ENCODE measurements at places on chromosomes 5 and 9. TPM values are rescaled to one million over a fixed set of nuclear protein-coding genes. Genes with fewer than 3 reads are reported as not detected.

- H3K27ac ChIP-seq, result no peak overlapping the region
- no peak for DNase-seq
- H3K4me1 ChIP-seq, result no peaks in the 10 kb centered on the region
Measured at GRCh38 chr5:130104895-130105688, 200.8 kb downstream of the CHSY3 start.

GRCh38 chr5:157312492-157312891 is 46.6 kb downstream of the CYFIP2 start:
- H3K4me1 ChIP-seq, result no peaks in the 10 kb centered on the region
- no peak overlapping the region for H3K27ac ChIP-seq
- DNase-seq, result peak; percentile 53
- H3K27me3 ChIP-seq, result no peaks in the 10 kb centered on the region

GRCh38 chr5:110347781-110348180 is 378.7 kb downstream of the TMEM232 start:
- peaks cover 19% of the 10 kb centered on the region for H3K4me1 ChIP-seq
- H3K27me3 ChIP-seq, result no peaks in the 10 kb centered on the region
- DNase-seq, result no peak
- H3K36me3 ChIP-seq, result no peaks in the 10 kb centered on the region
- no peak overlapping the region for H3K27ac ChIP-seq

- peaks cover 2% of the 10 kb centered on the region for H3K36me3 ChIP-seq
- no peaks in the 10 kb centered on the region for H3K4me1 ChIP-seq
- H3K4me3 ChIP-seq, result no peak overlapping the region
- no peaks in the 10 kb centered on the region for H3K27me3 ChIP-seq
Measured at GRCh38 chr9:100229561-100229960, 123.2 kb downstream of the TEX10 start.

GRCh38 chr9:96441798-96442445 is 8.0 kb upstream of the HABP4 start:
- H3K27me3 ChIP-seq, result no peaks in the 10 kb centered on the region
- H3K36me3 ChIP-seq, result no peaks in the 10 kb centered on the region
- no peak overlapping the region for H3K4me3 ChIP-seq
- no peak for DNase-seq
- H3K4me1 ChIP-seq, result no peaks in the 10 kb centered on the region

- no peak overlapping the region for H3K4me3 ChIP-seq
- no peaks in the 10 kb centered on the region for H3K27me3 ChIP-seq
- H3K4me1 ChIP-seq, result peaks cover 9% of the 10 kb centered on the region
Measured at GRCh38 chr5:74622122-74622521, 18.4 kb downstream of the ENC1 start.

GRCh38 chr9:115712981-115713380 is 440.6 kb upstream of the PAPPA start:
- DNase-seq, result no peak
- H3K36me3 ChIP-seq, result no peaks in the 10 kb centered on the region
- H3K27me3 ChIP-seq, result no peaks in the 10 kb centered on the region
- H3K4me3 ChIP-seq, result no peak overlapping the region

- no peaks in the 10 kb centered on the region for H3K27me3 ChIP-seq
- DNase-seq, result no peak
- no peaks in the 10 kb centered on the region for H3K4me1 ChIP-seq
Measured at GRCh38 chr9:32264170-32264864, 120.1 kb upstream of the ACO1 start.

- H3K4me1 ChIP-seq, result no peaks in the 10 kb centered on the region
- H3K27ac ChIP-seq, result no peak overlapping the region
- peak; percentile 48 for DNase-seq
Measured at GRCh38 chr5:1409381-1410110, 35.7 kb downstream of the SLC6A3 start.

- no peaks in the 10 kb centered on the region for H3K4me1 ChIP-seq
- no peaks in the 10 kb centered on the region for H3K27me3 ChIP-seq
- H3K4me3 ChIP-seq, result no peak overlapping the region
- no peak for DNase-seq
- no peaks in the 10 kb centered on the region for H3K36me3 ChIP-seq
- no peak overlapping the region for H3K27ac ChIP-seq
Measured at GRCh38 chr5:76292620-76293322, 110.3 kb upstream of the IQGAP2 start.

DNA sequence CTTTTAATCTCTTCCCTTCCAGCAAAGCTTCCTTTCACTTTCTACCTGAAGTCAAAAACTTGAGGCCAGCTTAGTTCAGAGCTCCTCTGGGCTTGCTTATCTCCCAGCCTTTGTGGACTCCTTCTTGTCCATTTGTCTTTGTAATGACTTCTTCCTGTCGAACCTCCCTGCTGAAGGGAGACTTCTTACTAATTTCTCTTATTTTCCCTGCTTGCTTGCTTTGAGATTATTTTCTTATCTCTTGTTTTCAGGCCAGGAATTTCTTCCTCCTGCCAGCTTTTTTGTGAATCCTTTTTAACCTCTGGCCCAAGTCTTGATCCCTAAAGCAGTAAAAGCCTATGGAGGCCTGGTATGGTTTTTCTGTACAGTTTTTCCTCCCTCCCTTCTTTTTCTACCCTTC is 46.8 kb upstream of the DHFR start:
- H3K4me1 ChIP-seq, result no peaks in the 10 kb centered on the region
- no peak for DNase-seq
- H3K27ac ChIP-seq, result no peak overlapping the region
- peaks cover 12% of the 10 kb centered on the region for H3K36me3 ChIP-seq
- H3K27me3 ChIP-seq, result no peaks in the 10 kb centered on the region

DNA sequence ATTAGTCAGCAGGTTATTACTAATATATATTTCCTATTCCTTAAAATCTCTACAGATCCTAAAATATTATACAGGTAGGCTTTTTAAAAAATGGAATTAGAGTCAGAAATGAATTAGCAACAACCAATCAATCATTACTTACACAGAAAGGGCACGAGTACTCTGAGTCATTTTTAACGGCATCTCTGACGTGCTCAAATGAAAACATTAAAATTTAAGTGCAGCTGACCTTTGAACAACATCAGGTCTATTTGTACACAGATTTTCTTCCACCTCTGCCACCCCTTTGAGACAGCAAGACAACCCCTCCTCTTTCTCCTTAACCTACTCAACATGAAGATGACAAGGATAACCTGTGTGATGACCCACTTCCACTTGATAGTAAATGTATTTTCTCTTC is 19.1 kb downstream of the AUH start:
- peaks cover 9% of the 10 kb centered on the region for H3K36me3 ChIP-seq
- no peak overlapping the region for H3K27ac ChIP-seq
- no peak overlapping the region for H3K4me3 ChIP-seq
- H3K27me3 ChIP-seq, result no peaks in the 10 kb centered on the region
- no peak for DNase-seq

GRCh38 chr5:169657127-169657526 is 20.1 kb downstream of the DOCK2 start:
- no peak overlapping the region for H3K4me3 ChIP-seq
- H3K36me3 ChIP-seq, result no peaks in the 10 kb centered on the region
- no peak for DNase-seq
- H3K4me1 ChIP-seq, result no peaks in the 10 kb centered on the region
- no peaks in the 10 kb centered on the region for H3K27me3 ChIP-seq

GRCh38 chr9:99760421-99760820 is 61.3 kb upstream of the NR4A3 start:
- no peak overlapping the region for H3K27ac ChIP-seq
- no peaks in the 10 kb centered on the region for H3K4me1 ChIP-seq
- H3K4me3 ChIP-seq, result no peak overlapping the region
- no peak for DNase-seq
- H3K36me3 ChIP-seq, result no peaks in the 10 kb centered on the region

DNA sequence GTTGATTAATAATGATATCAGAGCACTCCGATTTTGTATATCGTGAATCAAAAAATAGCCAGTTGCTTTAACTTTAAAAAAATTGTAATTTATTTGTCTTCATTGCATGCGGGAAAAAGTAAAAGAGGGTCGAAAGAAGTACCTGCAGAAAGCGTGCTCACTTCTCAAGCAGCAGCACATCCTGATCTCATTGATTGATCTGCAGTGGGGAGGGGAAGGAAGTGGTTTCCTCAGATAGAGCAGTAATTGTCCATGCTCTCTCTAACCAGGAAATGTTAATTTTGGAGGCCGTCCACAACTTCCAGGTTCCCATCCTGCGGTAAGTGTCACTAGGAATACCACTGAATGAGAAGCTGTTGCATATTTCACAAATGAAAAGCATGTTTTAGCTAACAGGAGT is 63.2 kb downstream of the SYK start:
- no peaks in the 10 kb centered on the region for H3K27me3 ChIP-seq
- no peak overlapping the region for H3K27ac ChIP-seq
- no peak for DNase-seq

GRCh38 chr9:111674319-111674718 is 12.9 kb downstream of the GNG10 start:
- no peaks in the 10 kb centered on the region for H3K4me1 ChIP-seq
- H3K4me3 ChIP-seq, result no peak overlapping the region
- no peaks in the 10 kb centered on the region for H3K27me3 ChIP-seq

DNA sequence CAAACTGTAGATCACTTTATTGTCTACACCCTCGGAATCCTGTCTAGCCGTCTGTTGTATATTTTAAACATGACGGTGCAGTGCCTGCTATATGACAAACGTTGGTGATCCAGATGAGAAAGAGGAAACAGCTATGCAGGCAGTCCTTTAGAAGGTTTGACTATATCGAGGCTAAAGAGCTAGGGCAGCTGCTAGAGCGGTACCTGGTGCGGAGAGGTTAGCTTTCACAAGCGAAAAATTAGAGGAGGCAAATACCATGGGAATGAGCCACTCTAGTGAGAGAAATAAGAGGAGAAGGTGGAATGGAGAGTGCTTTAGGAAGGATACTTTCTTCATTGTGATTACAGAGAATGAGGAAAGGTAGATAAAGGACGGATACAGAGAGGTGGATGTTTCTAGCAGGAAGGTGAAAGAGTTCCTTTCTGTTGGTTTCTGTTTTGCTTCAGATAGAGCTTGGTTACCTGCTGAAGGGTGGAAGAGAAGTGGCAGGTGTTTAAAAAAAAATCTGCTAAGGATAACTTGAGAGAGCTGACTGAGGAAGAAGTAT is 959 bp upstream of the FBXL17 start:
- no peaks in the 10 kb centered on the region for H3K36me3 ChIP-seq
- peak overlapping the region; percentile 100 for H3K27ac ChIP-seq
- H3K27me3 ChIP-seq, result no peaks in the 10 kb centered on the region
- H3K4me3 ChIP-seq, result peak overlapping the region; percentile 97
- DNase-seq, result no peak

GRCh38 chr9:75238311-75238976 is 150.1 kb downstream of the OSTF1 start:
- H3K27me3 ChIP-seq, result no peaks in the 10 kb centered on the region
- H3K4me1 ChIP-seq, result no peaks in the 10 kb centered on the region
- no peak overlapping the region for H3K4me3 ChIP-seq
- H3K36me3 ChIP-seq, result no peaks in the 10 kb centered on the region

DNA sequence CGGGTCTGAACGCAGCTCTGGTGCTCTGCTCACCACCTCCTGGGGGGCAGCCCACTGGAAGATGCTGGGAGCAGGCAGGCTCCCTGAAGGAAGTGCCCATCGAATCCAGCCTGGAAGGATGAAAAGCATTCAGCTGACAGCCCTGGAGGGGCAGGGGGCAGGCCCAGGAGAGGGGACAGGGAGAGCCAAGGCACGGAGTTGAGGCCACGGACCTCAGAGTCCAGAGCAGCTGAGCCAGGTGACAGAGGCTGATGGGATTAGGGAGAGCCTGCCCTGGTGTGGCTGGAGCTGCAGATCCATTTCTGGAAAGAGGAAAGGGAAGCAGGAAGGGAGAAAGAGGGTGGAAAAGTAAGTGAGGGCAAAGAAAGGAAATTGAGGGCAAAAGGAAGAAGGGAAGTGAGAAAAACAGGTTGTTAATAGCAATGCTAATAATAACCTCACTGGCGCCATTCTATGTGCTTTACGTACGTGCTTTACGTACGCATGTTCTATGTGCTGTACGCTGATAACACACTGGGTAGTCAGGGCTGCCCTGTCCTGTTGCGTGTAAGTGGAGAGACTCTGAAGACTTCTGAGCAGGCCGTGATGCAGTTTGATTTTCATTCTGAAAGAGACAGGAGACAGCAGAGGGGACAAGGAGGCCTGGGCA is 52.6 kb downstream of the LMX1B start:
- H3K4me3 ChIP-seq, result no peak overlapping the region
- no peak overlapping the region for H3K27ac ChIP-seq
- H3K27me3 ChIP-seq, result peaks cover 20% of the 10 kb centered on the region
- H3K36me3 ChIP-seq, result no peaks in the 10 kb centered on the region
- DNase-seq, result no peak

- H3K27ac ChIP-seq, result no peak overlapping the region
- no peak overlapping the region for H3K4me3 ChIP-seq
- H3K4me1 ChIP-seq, result no peaks in the 10 kb centered on the region
- H3K36me3 ChIP-seq, result no peaks in the 10 kb centered on the region
- no peaks in the 10 kb centered on the region for H3K27me3 ChIP-seq
- no peak for DNase-seq
Measured at GRCh38 chr9:95351051-95351450, 33.5 kb upstream of the FANCC start.

GRCh38 chr9:136244122-136244968 is 1.3 kb downstream of the QSOX2 start:
- no peak overlapping the region for H3K27ac ChIP-seq
- no peak for DNase-seq
- no peak overlapping the region for H3K4me3 ChIP-seq
- no peaks in the 10 kb centered on the region for H3K36me3 ChIP-seq

- no peak overlapping the region for H3K27ac ChIP-seq
- H3K27me3 ChIP-seq, result no peaks in the 10 kb centered on the region
- DNase-seq, result no peak
- H3K36me3 ChIP-seq, result peaks cover 6% of the 10 kb centered on the region
Measured at GRCh38 chr5:35878079-35878478, 21.4 kb downstream of the IL7R start.

DNA sequence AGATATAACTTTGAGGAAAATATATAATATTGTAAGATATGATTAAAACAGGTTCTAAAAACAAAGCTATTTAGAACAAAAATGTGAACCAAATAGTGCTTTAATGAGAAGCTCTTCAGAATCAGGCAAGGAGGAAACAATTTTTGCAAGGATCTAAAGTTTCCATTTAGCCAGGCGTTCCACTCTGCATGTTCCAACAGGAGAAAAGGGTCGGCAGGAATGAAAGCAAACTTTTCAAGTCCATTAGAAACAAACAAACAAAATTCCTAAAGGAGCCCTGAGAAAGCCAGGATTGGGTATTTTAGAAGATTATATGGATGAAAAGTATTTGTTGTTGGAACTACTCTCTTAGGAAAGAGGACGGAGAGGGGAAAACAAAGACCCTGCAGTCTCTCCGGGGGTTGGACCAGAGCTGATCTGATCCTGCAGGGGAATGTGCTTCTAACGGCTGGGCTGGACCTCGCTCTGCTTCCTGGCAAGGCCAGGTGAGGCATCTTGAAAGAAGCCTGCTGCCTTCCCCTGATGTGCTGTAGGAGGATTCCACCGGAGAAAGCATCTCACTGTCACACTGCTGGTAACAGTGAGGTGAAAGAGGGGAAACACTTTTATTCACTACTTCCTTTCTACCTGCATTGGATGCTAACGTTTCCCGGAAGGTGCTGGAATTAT is 94.6 kb downstream of the PRRT1B start:
- no peak for DNase-seq
- no peak overlapping the region for H3K27ac ChIP-seq
- no peaks in the 10 kb centered on the region for H3K27me3 ChIP-seq

GRCh38 chr9:98034593-98035546 is 21.7 kb upstream of the NANS start:
- DNase-seq, result peak; percentile 72
- no peaks in the 10 kb centered on the region for H3K36me3 ChIP-seq
- H3K27me3 ChIP-seq, result no peaks in the 10 kb centered on the region
- no peak overlapping the region for H3K4me3 ChIP-seq

SARDH gene
- total RNA-seq, result 7.3 TPM

HMCN2 gene
- total RNA-seq, result 5.2 TPM

SCGB3A2 gene
- total RNA-seq, result 305 TPM

SPAG8 gene
- 11.1 TPM for total RNA-seq

SLC46A2 gene
- total RNA-seq, result 15.6 TPM

CLIC3 gene
- total RNA-seq, result 72.0 TPM

ROPN1L gene
- 31.7 TPM for total RNA-seq

CCDC171 gene
- total RNA-seq, result 17.0 TPM
